ENCODE measurements at places on chromosomes 12 and 14.
A peak's percentile ranks its signal among the peaks of the same experiment; 100 is the strongest.

DNA sequence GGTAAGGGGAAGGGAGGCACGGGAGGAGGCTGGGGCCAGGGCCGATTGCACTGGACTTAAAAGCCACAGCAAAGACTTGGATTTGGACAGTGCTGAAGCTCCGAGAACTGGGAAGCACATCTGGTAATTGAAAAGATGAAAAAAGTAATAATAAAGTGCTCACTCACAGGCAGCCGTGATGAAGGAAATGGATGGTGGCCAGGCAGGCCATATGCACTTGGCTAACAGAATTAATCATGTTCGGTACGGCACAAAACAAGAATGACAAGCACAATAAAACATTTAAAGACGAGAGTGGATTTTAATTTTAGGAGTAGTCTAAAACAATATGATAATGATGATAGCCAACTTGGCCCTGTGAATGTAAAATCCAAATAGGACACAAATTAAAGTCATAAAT lies 154.3 kb downstream of the VRK1 start:
- no peak for DNase-seq

GRCh38 chr14:36583893-36584811 lies 1.7 kb upstream of the NKX2-8 start:
- no peak for DNase-seq

DNA sequence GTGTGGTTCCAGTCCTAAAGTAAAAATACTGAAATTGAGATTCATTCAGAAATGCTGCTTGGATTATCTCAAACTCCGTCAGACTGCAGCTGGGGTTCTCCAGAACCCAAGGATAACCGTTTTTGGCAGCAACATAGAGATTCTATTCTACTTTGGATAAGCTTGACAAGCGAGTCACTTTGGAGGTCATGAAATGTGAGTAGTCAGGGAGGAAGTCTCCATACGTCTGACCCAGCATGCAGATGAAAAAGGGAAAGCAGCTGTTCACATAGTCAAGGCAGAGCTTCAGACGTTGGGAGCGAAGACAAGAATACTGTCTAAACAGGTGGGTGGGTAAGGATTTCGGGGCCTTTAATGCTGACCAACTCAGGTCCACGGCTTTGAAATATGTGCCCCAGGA lies 14.9 kb upstream of the HSP90B1 start:
- DNase-seq: no peak

DNA sequence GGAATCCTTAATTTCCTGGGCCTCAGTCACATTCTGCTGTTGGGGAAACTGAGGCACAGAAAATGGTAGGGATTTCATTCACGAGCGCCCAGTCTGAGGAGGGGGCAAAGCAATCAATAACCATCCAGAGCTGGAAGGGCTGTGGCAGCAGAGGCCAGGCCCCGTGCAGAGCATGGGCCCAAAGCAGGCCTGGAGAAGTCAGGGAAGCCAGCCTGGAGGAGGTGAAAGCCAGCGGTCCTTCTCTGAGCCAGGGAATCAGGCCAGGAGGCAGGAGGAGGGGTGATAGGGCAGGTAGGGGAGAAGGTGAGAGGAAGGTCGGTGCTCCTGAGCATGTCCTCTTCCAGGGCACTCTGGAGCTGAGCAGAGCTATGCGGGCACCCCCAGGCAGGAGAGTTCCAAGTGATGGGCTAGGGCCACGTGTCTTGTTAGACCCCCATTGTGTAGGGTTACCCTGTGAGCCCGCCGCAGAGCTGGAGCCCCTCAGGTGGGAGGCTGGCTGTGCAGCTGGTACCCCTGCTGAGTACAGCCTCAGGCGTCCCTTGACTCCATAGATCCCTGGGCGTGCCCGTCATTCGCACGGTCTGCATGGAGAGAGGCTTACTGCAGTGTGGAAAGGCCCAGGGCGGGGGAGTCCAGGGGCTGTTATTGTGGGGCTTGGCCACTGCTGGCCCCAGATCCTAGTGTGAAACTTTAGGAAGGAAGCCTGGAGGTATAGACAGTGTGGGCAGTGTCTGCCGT lies 4.8 kb downstream of the TNFAIP2 start:
- DNase-seq: no peak

GRCh38 chr14:68774771-68775613 lies 17.9 kb downstream of the ZFP36L1 start:
- no peak for DNase-seq

GRCh38 chr14:59869381-59870255 lies 958 bp downstream of the RTN1 start:
- DNase-seq: no peak

- DNase-seq: no peak
Observed at GRCh38 chr12:89346741-89347324, 5.5 kb downstream of the DUSP6 start.

GRCh38 chr12:60070552-60070951 lies 474.7 kb downstream of the SLC16A7 start:
- no peak for DNase-seq

- no peak for DNase-seq
Observed at GRCh38 chr14:34685819-34686428, 28.5 kb downstream of the CFL2 start.

GRCh38 chr14:51648296-51648695 lies 3.4 kb upstream of the FRMD6 start:
- no peak for DNase-seq

GRCh38 chr14:23608454-23608853 lies 27.7 kb upstream of the DHRS2 start:
- DNase-seq: no peak

DNA sequence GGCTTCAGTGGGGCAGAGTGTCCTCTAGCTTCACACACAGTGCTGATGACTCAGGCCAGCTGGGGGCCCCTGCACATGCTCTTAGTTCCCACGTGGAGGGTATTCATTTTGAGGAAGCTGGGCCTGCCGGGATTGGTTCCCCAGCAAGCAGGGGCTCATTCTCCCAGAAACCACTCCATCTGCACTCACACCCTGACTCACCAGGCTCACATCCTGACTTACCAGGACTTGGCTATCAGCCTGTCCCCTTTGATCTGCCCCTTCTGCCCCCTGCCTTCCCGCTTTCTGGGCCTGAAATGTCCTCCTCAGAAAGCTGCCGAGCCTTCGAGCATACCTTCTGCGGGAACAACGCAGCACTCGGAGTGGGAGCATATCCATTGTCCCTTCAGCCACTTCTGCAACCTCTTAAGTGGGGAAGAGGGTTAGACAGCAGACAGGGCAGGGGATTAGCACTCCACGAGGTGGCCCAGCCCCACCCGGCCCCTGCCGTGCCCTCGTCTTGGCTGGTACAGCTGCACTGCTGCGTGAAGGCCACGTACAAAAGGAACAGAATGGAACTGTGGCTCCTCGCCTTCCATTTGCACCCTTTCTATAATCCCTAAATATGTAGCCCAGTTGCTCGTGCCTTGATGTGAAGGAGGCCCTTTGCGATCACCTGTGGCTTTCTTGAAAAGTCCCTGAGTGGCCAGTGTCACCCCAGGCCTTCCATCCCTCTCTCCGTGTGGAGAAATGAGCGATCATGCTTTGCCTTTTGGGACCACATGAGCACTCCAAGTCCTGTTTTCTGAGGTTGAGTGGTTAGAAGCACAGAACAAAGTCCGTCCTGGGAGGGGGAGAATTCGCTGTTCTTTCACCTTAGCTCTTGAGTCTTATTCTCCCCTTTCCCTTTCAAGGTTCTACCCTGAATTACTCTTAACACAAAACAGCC lies 26.1 kb downstream of the TPCN1 start:
- DNase-seq: no peak

DNA sequence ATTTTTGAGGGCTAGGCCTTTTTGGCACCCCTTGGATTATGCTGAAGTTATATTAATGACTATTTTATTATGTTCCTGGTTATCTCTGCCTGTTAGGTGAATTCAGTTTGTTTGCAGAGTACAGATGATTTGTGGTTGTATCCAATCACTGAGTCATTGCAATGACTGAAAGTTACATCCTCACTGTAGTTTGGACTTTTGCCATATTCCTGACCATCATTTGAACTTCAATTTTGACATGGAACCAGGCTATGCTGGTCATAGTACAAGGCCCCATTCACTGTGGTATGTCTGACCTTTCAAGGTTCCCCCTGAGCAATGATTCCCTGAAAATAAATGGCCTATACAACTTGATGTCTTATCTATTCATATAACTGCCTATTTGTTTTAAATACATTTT lies 621.0 kb downstream of the CCER1 start:
- no peak for DNase-seq

GRCh38 chr12:69816082-69816481 lies 8.9 kb upstream of the MYRFL start:
- no peak for DNase-seq

- no peak for DNase-seq
Observed at GRCh38 chr12:52027085-52027843, 20.5 kb downstream of the TAMALIN start.

DNA sequence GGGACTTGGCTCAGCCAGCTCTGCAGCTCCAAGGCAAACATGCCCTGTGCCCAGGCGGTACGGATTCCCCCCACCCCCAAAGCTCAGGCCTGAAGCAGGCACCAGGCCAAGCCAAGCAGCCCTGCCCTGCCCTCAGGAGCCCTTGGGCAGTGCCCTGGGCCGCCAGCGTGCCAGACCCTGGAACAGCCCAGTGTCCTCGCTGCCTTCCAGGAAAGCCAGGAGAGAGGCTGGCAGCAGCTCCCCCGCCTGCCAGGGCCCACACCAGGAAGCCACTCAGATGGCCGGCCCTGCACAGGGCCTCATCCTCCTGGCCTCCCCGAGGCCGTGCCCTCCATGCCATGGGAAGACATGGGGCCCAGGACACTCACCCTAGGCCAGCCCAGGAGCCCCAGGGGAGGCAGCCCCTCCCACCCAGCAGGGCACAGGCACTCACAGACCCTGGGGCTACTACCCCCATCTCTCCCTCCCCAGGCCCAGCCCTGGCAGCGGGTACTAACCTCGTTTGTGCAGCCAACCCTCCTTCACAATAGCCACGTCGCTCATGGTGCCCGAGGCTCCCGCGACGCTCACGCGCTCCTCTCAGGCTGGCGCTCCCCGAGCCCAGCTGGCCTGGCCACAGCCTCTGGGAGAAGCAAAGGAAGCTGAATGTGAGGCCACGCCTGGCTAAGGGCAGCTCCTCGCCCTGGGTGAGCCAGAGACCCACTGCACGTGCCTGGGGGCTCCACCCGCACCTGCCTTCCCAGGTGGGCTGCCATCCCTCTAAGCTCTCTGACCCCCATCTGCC lies 3.3 kb downstream of the AKT1 start:
- DNase-seq: no peak

DNA sequence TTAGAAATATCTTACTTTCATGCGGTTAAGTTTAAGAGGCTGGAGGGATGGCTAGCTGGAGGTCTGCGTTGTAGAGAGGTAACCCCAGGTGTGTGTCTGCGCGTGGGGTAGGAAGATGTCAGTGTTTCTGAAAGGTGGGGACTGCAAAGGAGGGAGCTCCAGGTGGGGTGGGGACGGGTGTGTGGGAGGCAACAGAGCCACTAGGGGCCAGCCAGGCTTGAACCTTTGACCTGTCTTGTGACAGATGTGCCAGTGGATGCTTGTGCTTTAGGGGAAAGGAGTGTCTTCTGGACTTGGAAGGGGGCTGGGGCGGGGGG lies 841 bp downstream of the GLI1 start:
- peak; percentile 23 for DNase-seq

- DNase-seq: no peak
Observed at GRCh38 chr12:103808239-103808880, 32.7 kb downstream of the NT5DC3 start.

DNA sequence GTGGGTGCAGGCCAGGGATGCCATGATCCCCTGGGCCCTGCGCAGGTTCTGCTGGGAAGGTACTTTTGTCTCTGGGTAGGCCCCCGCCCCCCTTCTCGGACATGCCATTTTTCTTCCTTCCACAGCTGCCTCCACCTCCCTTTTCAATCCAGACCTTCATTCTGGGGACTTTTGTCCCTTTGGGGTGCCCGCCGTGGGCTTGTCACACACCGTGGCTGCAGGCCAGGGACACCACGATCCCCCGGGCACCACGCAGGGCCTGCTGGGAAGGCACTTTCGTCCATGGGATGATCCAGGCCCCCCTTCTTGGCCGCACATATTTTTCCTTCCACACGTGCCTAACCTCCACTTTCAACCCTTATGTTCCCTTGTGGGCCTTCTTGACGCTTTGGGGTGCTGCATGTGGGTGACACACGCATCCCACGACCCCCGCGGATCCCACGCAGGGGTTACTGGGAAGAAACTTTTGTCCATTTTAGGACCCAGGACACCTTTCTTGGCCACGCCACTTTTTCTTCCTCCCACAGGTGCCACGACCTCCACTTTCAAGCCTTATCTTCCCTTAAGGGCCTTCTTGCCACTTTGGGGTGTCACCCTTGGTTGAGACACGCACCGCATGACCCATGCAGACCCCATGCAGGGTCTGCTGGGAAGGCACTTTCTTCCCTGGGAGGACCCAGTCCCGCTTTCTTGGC lies 272.5 kb downstream of the ALG10 start:
- DNase-seq: no peak

- no peak for DNase-seq
Observed at GRCh38 chr14:22147716-22148115, 441.3 kb downstream of the DAD1 start.

DNA sequence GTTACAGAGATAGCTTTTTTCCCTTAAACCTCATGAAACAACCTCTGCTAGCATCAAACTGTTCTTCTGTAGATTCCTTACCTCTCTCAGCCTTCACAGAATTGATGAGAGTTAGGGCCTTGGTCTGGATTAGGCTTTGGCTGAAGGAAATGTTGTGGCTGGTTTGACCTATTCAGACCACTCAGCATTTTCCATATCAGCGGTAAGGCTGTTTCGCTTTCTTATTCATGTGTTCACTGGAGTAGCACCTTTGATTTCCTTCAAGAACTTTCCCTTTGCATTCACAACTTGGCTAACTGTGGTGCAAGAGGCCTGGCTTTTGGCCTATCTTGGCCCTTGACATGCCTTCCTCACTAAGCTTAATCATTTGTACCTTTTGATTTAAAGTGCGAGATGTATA lies 50.7 kb upstream of the NRXN3 start:
- no peak for DNase-seq

Measured in HuH-7.5 (cell line).